ENCODE measurements at places on chromosomes 3 and 15.

DNA sequence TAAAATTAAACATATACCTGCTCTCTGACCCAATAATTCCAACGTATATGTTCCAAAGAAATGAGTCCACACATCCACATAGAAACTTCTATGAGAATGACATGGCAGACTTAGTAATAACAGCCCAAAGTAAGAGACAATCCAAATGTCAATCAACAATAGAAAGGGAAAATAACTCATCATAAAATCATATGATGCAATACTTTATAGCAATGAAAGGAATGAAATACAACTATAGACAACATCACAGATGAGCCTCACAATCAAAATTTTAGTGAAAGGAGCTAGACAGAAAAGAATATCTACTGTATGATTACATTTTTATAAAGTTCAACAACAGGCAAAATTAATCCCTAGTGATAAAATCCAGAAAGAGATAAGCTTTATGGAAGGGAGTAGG is 23.6 kb upstream of the KCNH8 start:
- DNase-seq = no peak

DNA sequence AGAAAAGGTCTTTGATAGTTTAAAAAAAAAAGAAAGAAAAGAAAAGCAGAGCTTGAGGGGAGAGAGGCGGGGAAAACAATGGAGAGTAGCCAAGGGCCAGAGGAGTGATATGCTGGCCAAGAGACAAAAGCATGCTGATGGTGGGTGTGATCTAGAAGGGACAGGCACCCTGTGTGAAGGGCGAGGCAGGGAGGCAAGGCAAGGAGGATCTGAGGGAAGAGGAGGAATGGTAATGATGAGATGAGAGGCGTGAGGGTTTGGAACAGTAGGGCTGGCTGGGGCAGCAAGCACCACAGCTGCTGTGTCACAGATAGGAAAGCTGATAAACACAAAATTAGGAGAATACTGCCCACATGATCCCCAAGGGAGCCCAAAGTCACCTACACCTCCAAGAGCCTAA is 65.5 kb downstream of the LARS2 start:
- DNase-seq = no peak

GRCh38 chr3:122621112-122621511 is 43.7 kb downstream of the PARP15 start:
- DNase-seq = no peak

- DNase-seq = no peak
Measured at GRCh38 chr3:22585911-22586310, 617.2 kb upstream of the UBE2E2 start.

DNA sequence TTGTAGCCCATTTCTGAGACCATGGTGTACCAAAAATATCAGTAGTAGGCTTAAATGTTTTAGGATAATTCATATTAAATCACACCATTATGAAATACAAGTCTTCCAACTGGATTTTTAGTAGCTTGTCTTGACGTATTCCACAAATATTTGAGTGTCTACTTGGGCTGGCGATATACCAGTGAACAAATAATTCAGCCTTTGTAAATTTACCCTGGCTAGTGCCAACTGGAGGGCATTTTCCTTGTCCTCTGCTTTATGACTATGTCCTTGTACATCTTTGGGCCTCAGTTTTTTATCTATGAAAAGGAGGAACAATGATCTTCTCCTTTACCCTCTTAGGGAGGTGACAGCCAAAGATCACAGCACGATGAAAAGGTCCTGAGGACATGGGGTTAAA is 114.8 kb downstream of the FRMD4B start:
- no peak for DNase-seq

DNA sequence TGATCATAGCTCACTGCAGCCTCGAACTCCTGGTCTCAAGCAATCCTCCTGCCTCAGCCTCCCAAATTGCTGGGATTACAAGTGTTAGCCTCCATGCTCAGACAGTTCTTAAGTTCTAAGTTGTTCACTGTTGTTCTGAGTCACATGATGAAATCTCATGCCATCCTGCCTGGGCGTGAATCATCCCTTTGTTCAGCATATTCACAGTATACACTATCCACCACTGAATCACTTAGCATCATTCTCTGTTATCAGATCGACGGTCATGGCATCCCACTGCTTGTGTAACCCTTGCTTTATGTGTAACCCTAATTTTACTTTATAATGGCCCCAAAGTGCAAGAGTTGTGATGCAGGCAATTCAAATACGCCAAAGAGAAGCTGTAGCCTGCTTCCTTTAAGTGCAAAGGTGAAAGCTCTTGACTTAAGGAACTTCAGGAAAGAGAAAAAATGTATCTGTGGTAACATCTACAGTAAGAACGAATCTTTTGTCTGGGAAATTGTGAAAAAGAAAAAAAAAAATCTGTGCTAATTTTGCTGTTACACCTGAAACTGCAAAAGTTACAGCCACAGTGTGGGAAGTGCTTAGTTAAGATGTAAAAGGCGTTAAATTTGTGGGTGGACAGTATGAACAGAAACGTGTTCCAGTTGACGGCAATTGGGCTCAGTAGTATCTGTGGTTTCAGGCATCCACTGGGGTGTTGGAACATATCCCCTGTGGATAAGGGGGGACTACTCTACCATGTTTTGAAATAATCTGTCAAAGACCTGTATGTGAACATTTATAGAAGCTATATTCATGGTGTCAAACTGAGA is 80.6 kb downstream of the PCOLCE2 start:
- no peak for DNase-seq

DNA sequence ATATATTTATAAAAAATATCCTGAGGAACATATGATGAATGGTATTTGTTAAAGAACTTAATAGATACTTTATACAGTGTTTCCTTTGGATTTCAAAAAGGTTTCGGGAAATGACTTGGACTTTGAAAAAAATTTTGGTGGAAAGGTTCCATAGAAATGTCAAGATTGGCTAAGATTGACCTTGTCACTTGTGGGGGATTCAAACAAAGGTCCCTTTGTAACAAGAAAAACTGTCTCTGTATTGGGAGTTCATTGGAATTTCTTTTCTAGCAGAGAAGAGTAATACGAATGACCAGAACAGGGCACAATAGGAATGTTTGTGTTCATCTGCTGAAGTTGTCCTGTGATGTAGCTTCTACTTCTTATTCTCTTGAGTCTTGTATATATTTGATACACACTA is 43.2 kb downstream of the ARHGEF26 start:
- no peak for DNase-seq

DNA sequence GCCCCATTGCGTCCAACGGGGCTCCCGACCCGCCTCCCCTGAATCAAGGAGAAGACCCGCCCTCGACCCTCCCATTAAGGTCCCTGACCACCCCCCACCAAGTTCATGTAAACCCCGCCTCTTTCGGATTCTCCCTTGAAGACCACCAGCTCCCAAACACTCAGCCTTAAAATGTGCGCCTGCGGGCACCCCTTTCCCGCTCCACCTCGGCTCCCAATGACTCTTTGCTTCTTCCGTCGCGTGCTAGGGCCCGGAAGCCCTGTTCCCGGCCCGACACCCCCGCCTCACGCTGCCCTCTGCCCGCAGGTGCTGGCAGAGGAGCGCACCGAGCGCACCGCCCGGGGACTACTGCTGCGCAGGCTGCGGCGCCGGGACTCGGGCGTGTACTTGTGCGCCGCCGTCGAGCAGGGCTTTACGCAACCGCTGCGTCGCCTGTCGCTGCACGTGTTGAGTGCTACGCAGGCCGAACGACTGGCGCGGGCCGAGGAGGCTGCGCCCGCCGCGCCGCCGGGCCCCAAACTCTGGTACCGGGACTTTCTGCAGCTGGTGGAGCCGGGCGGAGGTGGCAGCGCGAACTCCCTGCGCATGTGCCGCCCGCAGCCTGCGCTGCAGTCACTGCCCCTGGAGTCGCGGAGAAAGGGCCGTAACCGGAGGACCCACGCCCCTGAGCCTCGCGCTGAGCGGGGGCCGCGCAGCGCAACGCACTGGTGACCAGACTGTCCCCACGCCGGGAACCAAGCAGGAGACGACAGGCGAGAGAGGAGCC is 2.7 kb upstream of the LSMEM2 start:
- no peak for DNase-seq

- no peak for DNase-seq
Measured at GRCh38 chr3:153752405-153753027, 368.7 kb upstream of the ARHGEF26 start.

DNA sequence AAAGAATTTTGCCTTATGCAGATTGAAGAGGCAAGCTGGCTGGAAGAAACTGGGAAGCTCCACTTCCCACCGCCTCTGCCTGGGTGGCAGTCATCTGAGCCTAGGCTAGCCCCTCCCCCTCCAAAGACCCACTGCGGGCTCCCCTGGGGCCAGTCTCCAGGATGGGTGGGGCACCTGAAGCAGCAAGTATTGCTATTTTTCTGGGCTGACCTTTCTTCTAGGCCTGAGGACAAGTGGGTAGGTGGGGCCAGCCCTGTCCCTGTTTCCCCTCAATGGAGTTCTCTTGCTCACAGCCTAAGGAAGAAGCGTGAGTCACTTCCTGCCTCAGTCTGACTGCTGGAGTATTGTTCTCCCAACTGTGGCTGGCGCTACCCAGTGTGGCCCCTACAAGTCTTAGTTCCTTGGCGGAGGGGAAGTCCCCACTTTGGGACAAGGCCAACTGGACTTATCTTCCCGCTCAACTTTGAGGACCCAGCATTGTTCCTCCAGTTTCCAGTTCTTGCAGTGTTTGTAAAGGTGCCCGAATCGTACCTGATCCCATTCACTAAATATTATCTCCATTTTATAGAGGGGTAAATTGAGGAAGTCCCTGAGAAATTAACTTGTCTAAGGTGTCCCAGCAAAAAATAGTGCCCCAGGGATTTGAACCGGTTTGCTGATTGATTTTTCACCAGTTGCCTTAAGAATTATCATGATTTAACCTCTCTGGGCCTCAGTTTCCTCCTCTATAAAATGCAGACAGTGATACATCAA is 1.4 kb downstream of the FURIN start:
- peak; percentile 85 for DNase-seq

- DNase-seq = no peak
Measured at GRCh38 chr3:16794257-16794656, 90.5 kb upstream of the PLCL2 start.

DNA sequence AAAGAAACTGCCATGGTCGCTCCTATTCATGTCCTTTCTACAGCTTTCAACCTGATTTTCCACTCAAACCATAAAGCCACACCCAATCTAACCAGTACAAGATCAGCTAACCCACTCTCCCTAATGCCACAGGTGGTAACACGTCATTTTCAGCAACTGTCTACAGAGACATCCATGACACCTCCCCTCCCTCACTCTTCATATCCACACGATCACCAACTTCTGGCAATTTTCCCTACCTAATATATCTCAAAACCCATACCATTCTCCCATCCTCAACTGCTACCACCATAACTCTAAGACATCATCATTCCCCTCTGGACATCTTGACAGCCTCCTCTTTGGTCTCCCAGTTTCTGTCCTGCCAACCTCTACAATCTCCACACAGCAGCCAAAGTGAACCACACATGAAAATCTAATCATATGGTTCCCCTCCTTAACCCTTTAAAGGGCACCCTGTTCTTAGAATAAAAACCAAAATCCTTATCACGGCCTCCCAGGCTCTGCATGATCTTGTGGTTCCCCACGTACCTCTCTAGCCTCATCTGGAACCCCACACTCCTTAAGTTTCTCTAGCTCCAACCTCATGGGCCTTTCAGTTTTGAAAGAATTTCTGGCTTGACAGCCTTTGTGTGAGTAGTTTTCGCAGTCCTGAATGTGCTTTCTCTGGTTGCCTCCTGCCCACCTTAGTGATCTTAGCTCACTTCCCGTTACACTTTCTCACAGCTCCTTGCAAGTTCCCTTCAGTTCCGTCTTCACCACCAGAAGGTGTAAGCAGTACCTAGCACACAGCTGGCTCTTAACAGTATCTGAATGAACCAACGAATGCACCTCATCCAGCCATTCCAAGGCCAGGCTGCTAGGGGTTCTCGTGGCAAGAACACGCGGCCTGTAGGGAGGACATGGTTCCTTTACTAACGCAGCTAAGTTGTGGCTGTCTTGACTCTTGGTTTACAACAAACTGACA is 33.4 kb downstream of the SPINK8 start:
- DNase-seq = no peak

- peak; percentile 67 for DNase-seq
Measured at GRCh38 chr3:42101048-42101447, 9.9 kb downstream of the TRAK1 start.

DNA sequence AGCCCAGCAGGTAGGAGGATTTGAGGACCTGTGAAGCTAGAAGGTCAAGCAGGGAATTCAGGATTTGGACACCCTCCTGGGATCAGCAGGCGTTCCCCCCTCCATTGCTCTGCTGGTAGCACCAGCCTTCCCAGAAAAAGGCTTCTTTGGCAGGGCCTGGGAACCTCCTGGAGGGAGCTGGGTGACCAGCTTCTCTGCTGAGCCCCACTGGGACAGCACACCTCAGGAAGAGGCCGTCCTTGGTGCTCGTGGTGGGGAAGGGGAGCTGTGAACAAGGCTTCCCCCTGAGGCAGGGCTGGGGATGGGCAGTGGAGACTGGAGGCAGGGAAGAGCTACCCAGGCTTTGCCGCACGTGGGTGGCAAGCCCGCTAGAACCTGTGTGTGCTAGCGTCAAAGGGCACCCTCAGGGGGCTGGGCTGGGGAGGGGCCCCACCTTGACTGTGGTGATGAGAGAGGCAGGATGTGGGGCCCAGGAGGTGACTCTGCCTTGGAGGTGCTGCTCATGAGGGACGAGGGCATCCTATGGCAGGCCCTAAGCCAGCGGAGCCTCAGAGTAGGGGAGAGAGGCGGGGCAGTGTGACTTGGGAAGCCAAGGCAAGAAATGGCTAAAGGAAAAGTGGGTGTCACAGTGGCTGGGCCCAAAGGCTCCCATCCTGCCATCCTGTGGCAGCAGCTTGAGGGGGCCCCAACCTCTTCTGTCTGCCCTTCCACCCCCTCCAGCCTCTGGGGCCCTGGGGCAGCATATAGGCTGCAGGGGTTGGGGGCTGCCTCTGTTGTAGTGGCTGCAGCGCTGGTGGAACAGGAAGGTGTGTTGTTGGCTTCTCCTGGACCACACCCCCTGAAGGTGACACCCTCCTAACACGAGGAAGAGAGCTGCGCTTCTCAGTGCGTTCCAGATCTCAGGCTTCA is 20.7 kb downstream of the KLF13 start:
- DNase-seq = no peak

- DNase-seq = peak; percentile 18
Measured at GRCh38 chr3:13231781-13232666, 158.8 kb upstream of the IQSEC1 start.

DNA sequence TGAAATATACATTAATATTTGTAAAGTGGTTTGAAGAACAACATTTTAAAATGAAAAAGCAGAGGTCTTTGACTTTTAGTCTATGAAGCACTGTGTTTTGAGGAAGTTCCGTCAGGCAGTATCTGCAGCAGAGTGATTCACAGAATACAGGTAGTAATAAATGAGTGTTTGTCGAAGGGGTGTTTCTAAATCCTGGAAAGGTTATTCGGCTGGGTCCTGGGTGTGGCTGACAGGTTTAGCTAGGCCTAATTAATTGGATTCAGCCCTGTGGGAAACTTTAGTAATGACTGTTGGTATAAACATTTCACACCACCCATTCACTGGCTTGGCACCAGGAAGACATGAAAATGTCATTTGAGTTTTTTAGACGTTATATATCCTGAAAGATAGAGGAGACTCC is 51.3 kb downstream of the TIPARP start:
- DNase-seq = no peak

- DNase-seq = no peak
Measured at GRCh38 chr3:45398178-45398577, 9.8 kb downstream of the LARS2 start.
